ENCODE measurements at places on chromosomes 3 and 15.

GRCh38 chr3:102195198-102195948 lies 239.4 kb upstream of the ZPLD1 start:
- no peak for DNase-seq

DNA sequence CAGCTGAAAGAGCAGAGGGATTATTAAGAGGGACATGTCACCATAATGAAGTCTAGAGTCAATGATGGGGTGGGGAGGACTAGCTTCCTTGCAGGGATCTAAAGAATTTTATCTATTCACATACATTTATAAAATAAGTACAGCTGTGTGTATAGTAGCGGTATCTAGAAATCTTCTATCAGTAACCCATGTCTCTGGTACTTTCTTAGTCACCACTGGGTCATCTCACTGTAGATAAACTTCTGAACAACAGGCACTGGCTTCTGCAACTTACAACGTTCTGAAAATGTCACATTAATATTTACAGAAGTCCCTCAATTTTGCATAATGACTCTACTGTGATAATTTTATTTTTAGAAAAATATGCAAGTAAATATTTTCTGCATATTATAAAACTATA lies 401.7 kb downstream of the TBC1D5 start:
- no peak for DNase-seq

- DNase-seq, result peak; percentile 5
These were observed 4.2 kb downstream of the OCA2 start for GRCh38 chr15:28094732-28095521.

DNA sequence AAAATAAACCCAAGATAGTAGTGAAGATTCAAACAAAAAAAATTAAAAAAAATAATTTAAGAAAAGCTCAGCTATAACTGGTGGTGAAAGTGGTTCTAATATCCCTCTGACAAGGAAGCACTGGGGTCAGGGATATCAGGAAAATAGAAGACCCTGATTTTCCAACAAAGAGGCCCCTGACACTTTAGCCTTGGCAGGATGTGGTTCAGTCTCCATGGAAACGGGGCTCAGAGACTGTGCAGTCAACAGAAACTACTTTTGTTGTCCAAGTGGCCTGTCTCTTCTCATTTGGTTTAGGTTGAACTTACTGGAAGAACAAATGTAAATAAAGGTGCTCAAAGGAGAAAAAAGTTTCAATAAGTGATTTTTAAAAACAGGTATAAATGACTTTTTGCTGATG lies 27.2 kb downstream of the INTS14 start:
- peak; percentile 15 for DNase-seq

DNA sequence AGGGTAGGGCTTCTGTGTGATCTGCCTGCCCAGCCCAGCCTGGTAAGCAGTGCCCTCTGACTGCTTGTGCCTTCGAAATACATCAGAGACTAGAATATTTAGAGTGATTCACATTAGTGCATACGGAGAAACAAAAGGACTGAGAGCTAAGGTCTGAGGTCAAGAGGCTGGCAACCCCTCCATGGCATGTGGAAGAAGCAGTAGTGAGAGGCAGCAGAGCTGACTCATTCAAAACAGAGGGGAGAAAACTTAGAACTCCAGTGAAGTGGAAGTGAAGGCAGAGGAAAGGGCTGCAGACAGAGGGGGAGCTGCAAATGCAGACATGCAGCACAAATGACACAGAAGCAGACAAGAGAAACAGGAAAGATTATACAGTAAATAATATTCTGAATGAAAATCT lies 61.6 kb downstream of the ULK4 start:
- DNase-seq, result no peak

DNA sequence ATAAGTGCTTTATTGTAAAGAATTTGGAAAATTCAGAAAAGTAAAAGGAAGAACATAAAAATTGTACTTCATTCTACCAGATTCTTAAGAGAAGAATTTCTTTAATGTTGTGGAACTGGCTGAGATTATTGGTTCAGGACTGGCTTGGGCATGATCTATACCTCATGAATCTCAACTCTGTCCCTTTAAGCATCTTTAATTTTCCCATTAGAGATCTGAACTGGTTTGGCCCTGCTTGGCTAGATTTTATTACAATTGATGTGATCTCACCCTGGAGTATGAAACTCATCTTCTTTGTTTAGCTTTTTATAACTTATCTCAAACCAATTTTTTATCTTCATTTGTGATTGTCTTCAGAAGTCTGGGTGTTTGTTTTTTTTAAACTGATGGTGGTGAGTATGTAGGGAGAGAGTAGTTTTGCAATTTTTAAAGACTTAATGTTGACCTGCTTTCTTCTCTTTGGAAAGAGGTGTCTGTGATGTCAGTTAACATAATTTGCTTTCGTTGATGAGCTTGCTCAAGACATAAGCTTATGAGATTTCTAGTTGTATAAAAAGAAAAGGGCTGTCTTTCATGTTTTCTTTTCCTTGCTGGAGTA lies 61.9 kb downstream of the ZNF609 start:
- no peak for DNase-seq

GRCh38 chr3:44926172-44926571 lies 49.8 kb downstream of the ZDHHC3 start:
- no peak for DNase-seq

DNA sequence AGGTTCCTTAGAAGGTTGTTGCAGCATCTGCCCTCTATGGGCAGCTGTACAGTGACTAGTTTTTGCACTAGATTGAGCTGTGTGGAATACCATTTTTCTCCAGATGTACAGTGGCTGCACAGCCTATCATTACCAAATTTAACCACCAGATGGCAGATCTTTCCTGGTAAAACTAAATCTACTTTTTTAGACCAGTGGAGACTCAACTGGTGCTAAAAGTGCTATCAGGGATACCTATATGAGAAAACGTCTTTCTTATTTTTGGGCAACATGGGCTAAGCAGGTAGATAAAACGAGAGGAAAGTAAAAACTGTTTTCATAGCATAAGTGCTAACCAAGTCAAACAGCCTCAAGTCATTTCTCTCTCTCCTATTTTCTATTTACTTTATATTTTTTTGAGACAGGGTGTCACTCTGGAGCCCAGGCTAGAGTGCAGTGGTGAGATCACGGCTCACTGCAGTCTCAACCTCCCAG lies 21.2 kb downstream of the IGSF10 start:
- no peak for DNase-seq

GRCh38 chr3:193229851-193230420 lies 11.1 kb upstream of the PLAAT1 start:
- DNase-seq, result no peak

DNA sequence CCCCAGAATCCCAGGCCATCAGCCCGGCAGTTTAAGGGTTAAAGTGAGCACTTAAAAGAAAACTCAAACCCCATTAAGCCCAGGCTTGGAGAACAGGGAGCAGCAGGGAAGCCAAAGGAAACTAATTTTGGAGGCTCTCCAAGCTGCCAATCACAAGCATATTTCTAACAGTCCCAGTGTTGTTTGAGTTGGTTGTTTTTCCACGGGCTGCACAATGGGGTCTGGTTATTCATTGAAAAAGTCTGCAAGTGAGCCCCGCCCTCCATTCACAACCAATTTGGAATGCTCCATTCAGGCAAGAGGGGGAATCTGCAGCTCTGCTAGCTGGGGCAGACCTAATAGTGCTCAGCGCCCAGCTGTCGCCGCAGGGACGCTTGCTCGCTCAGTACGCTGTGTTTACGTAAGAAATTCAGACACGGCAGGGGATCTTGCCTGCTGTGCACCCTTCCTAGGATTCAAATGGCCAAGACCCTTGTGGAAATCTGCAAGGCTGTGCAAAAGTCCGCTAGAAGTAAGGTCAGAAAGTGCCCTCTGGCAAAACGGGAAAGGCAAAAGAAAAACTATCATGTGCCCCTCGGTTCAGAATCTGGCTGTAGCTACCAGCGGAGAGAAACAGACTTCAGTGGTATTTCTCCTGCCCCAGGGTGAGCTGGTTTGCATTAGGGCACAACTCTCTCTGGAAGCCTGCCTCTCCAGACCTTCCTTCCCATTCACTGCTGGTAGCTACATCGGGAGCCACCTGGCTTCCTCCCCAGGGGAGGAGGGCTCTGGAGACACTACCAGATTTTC lies 11.0 kb downstream of the ETV5 start:
- DNase-seq, result no peak

GRCh38 chr15:73927003-73927475 lies 777 bp downstream of the LOXL1 start:
- peak; percentile 42 for DNase-seq

GRCh38 chr3:99755831-99756230 lies 61.8 kb upstream of the CMSS1 start:
- DNase-seq, result no peak

GRCh38 chr3:85259748-85260147 lies 301.0 kb downstream of the CADM2 start:
- no peak for DNase-seq

- DNase-seq, result peak; percentile 51
These were observed 656 bp downstream of the SLMAP start for GRCh38 chr3:57756528-57757401.

DNA sequence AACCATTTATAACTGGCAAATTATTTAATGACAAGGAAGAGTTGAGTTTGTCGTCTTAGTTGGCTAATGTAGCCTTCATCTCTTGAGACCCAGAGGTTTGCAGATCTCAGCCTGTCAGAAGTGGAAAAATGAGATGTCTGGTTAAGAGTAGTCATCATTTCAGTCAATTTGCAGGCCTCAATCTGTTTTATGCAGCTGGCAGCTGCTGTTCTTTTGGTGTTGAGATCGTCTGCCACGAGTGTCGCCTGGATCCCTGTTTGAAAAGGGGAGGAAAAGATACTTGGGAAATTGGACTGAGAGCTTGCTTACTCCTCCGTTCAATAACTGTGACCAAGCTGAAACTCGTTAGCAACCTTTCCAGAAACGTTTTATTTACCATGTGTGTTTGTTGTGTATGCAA lies 2.3 kb downstream of the PHLDB2 start:
- DNase-seq, result no peak

- DNase-seq, result no peak
These were observed 527.1 kb upstream of the GOLIM4 start for GRCh38 chr3:168622795-168623194.

- DNase-seq, result no peak
These were observed 8.0 kb downstream of the TLR9 start for GRCh38 chr3:52217409-52217805.

DNA sequence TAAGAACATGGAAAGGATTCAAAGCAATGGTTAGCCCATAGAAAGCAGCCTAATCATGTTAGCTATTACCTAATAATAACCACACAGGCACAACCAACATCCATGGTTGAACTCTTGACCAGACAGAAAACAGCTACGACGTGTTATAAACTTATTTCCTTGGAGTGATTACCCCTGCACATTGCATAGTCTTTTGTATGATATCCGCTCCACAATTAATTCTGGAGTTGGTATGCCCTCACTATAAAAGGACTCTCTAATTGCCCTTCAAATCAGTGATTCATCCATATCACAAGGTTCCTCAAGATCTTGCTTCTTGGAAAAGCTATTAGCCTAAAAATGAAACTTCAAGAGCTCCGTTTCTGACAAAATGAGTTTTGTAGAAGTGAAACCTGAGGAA lies 117.9 kb downstream of the SYNPR start:
- DNase-seq, result no peak

DNA sequence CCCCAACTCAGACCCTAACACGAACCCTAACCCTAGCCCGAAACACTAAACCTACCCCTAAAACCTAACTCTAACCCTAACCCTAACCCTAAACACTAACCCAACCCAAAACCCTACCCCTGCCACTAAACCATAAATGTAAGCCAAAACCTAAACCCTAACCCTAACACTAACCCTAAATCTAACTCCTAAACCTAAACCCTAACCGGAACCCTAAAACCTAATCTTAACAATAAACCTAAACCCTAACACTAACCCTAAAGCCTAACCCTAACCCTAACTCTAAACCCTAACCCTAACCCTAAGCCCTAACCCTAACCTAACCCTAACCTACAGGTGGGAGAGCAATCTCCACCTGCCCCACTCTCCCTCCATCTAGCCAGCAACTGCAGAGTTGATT lies 152.3 kb downstream of the OR4M2 start:
- DNase-seq, result no peak

- no peak for DNase-seq
These were observed 33.9 kb upstream of the SLC41A3 start for GRCh38 chr3:126117786-126118185.

DNA sequence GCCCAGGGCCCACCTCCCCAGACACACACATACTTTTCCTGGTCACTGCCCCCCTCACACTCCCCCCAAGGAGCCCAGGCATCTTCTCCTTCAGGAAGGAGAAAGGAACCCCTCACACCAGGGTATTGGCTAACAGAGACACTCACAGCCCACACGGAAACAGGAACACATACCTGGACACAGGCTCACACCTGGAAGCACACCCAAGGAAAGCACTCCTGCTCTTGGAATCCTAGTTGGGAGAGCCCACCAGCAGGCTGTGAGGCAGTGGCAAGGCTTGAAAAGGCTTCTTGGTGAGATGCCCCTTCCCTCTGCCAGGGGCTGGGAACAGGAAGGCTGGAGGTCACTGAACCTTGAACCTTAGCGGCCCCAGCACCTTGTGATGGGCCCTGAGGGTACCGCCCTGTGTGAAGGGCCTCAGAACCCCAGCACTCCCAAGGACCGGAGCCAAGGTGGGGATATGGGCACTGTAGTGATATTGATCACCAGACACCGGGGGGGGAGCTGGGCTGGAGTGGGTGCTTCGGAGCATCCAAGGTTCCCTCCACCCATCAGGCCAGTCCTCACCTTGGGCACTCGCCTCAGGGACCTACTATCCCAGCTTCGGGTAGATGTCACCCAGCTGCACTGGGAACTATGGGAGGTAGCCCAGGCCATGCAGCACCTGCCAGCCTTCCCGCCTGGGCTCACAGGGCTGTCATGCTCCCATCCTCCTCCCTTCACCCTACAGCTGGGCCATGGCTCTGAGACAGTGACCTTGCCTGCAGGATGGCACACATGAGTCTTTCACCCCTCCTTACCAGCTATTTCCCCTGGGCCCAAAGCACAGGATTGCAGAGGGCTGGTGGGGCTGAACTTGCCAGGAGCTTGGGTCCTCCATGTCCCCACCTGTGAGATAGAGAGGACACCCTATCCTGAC lies 16.4 kb downstream of the MYL3 start:
- DNase-seq, result no peak

DNA sequence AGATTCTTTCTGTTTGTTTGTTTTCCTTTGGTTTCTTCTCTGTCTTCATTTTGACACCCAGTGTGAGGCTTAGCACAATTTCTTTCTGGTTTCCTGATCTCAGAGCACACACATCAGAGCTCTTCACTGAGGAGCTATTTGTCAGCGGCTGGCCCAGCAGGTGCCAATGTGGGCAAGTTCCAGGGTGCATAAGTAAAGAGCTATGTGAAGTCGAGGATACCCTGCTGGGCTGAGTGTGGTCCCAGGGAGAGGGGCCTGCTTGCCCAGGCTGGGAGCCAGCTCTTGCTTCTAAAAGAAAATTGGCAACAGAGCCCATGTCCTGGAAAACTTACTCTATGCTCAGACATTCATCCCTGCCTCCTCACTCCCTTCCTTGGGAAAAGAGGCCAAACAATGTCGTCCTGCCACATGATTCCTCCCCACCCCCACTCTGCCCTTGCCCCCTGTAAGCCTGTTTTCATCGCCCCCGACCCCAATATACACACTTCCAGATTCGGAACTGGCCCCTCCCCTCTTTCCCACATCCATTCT lies 101.2 kb downstream of the ST8SIA2 start:
- DNase-seq, result no peak

- no peak for DNase-seq
These were observed 436.4 kb upstream of the RBMS3 start for GRCh38 chr3:28844298-28845005.

- no peak for DNase-seq
These were observed 29.3 kb upstream of the ST3GAL6 start for GRCh38 chr3:98733812-98734281.

- DNase-seq, result no peak
These were observed 267.5 kb downstream of the OCA2 start for GRCh38 chr15:27831384-27832236.
